ENCODE measurements at places on chromosomes 2 and 18.
A peak's percentile ranks its signal among the peaks of the same experiment; 100 is the strongest.

GRCh38 chr2:71785516-71785981 lies 332.2 kb downstream of the DYSF start:
- no peak for DNase-seq
- H3K36me3 ChIP-seq = no peaks in the 10 kb centered on the region

DNA sequence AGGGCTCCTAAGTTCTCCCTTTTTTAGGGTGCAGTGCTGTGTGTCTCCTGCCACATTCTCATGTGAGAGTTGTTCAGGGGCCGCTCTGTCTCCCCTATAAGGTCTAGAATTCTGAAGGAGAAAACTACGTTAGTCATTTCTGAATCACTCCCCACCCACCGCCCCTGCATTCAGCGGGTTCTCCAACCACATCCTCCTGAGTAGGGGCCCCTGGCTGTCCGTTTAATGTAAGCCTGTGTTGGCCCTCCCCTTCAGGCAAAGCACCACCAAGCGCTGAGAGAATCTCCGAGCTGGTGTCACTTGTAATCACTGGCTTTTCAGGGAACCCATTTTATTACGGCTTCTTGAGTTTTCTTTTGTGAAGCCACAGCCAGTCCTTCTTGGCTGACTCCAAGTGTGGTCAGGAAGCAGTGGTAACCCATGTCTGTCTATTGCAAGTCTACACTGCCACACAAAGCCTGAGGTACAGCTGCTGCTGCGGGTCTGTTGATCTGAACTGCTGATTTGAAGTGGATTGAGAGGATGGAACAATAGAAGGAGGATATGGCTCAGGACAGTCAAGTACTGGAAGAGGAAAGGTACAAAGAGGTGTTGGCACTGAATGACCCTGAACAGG lies 16.9 kb downstream of the LCT start:
- no peak for DNase-seq
- H3K27ac ChIP-seq = no peak overlapping the region
- no peaks in the 10 kb centered on the region for H3K27me3 ChIP-seq

DNA sequence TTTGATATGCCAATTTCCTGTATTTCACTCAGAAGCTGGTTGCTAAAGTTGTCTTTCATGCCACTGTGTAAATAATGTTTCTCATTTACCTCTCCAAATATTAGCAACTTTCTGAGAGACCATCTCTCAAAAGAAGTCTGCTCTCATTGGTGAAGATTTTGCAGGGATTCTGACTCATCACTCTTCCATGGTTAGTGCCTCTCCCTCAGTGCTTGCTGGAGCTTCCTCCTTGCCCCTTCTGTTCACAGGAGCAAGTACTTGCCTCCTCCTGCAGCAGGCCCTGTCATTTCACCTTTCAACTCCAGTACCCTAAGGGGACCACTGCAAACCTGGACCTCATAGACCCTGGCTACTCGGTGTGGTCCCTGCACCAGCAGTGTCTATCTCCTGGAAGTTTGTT lies 168.8 kb downstream of the ZNF385B start:
- no peak overlapping the region for H3K27ac ChIP-seq
- no peak for DNase-seq
- no peaks in the 10 kb centered on the region for H3K36me3 ChIP-seq
- no peak overlapping the region for H3K4me3 ChIP-seq
- no peaks in the 10 kb centered on the region for H3K4me1 ChIP-seq
- H3K27me3 ChIP-seq = no peaks in the 10 kb centered on the region

DNA sequence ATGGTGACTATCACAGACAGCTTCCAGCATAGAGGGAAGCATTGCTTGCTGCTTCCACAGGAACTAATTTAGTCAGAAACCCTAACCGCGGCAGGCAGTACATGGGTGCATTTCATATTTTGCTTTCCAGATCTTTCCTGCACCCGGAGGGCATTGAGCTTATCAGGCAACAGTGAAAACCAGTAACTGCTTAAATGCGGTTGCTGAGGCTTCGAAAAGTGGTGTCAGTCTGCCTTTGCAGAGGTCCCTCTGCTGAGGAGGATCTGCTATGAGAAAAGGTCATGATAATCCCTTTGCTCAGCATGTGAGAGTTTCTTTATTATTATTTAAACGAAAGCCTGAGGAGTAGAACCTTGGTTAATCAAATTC lies 44.6 kb upstream of the ROCK2 start:
- H3K36me3 ChIP-seq = no peaks in the 10 kb centered on the region
- peaks cover 3% of the 10 kb centered on the region for H3K4me1 ChIP-seq
- DNase-seq = no peak

DNA sequence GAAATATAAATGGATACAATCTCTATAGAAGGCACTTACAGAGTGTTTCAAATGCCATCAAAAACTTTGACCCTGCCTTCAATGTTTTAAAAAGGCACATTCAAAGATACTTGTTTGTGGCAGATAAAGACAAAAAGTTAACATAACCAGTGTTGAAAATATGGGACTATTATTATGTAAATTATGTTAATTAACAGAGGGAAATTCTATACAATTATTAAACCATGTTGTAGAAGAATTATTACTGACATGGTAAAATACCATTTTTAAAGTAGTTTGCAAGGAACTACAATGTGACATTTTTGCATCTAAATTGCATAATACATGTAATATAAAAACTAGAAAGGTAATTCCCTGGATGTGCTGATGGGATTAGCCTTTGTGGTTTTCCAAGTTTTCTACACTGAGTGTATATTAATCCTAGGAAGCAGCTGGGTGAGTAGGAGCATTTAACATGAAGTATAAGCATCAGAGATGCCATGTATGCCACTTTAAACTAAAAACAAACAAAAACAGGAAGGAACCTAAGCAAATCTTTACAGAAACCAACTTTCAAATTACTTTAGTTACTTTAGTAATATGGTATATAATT lies 21.7 kb downstream of the MIB1 start:
- DNase-seq = no peak
- no peak overlapping the region for H3K27ac ChIP-seq
- H3K4me3 ChIP-seq = no peak overlapping the region
- H3K27me3 ChIP-seq = no peaks in the 10 kb centered on the region

GRCh38 chr2:25879133-25879730 lies 945 bp upstream of the ASXL2 start:
- H3K27me3 ChIP-seq = no peaks in the 10 kb centered on the region
- H3K4me1 ChIP-seq = no peaks in the 10 kb centered on the region
- DNase-seq = no peak
- H3K27ac ChIP-seq = no peak overlapping the region
- H3K4me3 ChIP-seq = peak overlapping the region; percentile 5
- no peaks in the 10 kb centered on the region for H3K36me3 ChIP-seq

- no peaks in the 10 kb centered on the region for H3K27me3 ChIP-seq
- no peak for DNase-seq
- no peaks in the 10 kb centered on the region for H3K36me3 ChIP-seq
Observed at GRCh38 chr18:41938445-41938844, 16.6 kb upstream of the PIK3C3 start.

DNA sequence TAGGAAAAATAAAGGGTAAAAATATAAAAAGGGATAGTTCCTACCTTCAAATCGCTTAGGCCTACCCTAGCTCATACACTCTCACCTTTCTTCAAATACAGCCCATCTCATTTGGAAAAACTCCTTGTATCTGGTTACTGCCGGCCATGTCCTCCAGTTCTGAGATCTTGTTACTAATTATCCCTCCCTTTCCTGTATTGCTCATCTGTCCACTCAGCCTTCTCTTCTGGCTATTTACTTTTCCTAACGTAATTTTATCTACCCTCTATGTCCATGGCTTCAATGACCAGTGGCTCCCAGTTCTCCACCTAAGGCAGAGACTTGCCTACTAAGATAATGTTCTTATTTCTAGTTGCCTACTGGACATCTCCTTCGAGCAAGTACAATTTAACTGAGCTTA lies 342.9 kb upstream of the ACVR2A start:
- H3K27me3 ChIP-seq = no peaks in the 10 kb centered on the region
- no peaks in the 10 kb centered on the region for H3K4me1 ChIP-seq
- no peak overlapping the region for H3K27ac ChIP-seq

- no peak for DNase-seq
- no peaks in the 10 kb centered on the region for H3K27me3 ChIP-seq
Observed at GRCh38 chr2:124814968-124815745, 790.1 kb downstream of the CNTNAP5 start.

- no peaks in the 10 kb centered on the region for H3K27me3 ChIP-seq
- H3K27ac ChIP-seq = no peak overlapping the region
- no peaks in the 10 kb centered on the region for H3K36me3 ChIP-seq
- no peaks in the 10 kb centered on the region for H3K4me1 ChIP-seq
- H3K4me3 ChIP-seq = no peak overlapping the region
Observed at GRCh38 chr18:67875944-67876343, 359.4 kb upstream of the DSEL start.

- no peaks in the 10 kb centered on the region for H3K36me3 ChIP-seq
- H3K4me3 ChIP-seq = no peak overlapping the region
Observed at GRCh38 chr2:221235941-221236340, 336.2 kb downstream of the EPHA4 start.

DNA sequence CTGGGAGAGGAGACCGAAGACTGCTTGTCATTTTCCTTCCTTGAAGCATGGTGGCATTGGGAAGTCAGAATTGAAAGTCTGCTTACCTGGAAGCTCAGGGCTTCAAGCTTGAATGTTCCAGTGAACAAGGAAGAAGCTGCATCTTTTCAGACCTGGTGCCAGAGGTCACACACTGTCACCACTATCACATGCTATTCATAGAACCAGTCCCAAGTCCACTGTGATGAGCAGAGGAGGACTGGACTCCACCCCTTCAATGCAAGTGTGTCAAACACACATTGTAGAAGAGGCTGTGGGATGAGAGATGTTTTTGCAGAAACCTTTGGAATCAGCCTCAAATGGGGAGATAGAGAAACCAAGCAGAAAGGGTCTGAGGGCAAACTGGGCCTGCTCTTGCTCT lies 81.4 kb downstream of the LYPD1 start:
- H3K4me3 ChIP-seq = no peak overlapping the region
- no peaks in the 10 kb centered on the region for H3K4me1 ChIP-seq
- DNase-seq = no peak
- no peaks in the 10 kb centered on the region for H3K27me3 ChIP-seq
- no peaks in the 10 kb centered on the region for H3K36me3 ChIP-seq
- no peak overlapping the region for H3K27ac ChIP-seq

- H3K4me1 ChIP-seq = no peaks in the 10 kb centered on the region
- H3K36me3 ChIP-seq = no peaks in the 10 kb centered on the region
- no peak overlapping the region for H3K4me3 ChIP-seq
- no peaks in the 10 kb centered on the region for H3K27me3 ChIP-seq
- DNase-seq = no peak
Observed at GRCh38 chr18:61464551-61465142, 131.4 kb downstream of the CDH20 start.

GRCh38 chr2:216418981-216419380 lies 6.7 kb downstream of the SMARCAL1 start:
- peaks cover 15% of the 10 kb centered on the region for H3K36me3 ChIP-seq
- no peaks in the 10 kb centered on the region for H3K4me1 ChIP-seq
- no peak for DNase-seq
- H3K4me3 ChIP-seq = no peak overlapping the region
- H3K27ac ChIP-seq = no peak overlapping the region
- no peaks in the 10 kb centered on the region for H3K27me3 ChIP-seq

DNA sequence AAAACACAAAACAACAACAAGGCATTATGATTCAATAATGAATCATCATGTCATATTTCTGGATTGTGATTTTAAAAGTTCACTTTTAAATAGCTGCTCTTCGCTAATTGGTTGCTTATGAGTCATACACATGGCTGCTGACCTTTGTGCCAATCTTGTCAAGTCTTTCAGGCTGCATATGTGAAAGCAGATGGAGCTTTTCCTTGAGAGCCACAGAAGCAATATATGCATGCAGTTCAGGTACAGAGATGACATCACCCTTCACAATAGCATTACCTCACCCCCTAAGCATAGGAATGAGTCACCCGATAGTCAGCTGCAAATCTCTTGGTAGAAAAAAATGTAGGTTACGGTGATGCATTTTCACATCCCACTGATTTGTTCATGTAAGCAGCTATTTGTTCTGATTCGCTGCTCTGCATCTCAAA lies 27.2 kb downstream of the EIF2AK3 start:
- peak overlapping the region; percentile 57 for H3K27ac ChIP-seq
- no peaks in the 10 kb centered on the region for H3K27me3 ChIP-seq
- no peaks in the 10 kb centered on the region for H3K36me3 ChIP-seq
- no peak for DNase-seq

All from aorta (tissue), 5 donors.